ENCODE measurements at places on chromosomes 6 and 20.
A peak's percentile ranks its signal among the peaks of the same experiment; 100 is the strongest.

DNA sequence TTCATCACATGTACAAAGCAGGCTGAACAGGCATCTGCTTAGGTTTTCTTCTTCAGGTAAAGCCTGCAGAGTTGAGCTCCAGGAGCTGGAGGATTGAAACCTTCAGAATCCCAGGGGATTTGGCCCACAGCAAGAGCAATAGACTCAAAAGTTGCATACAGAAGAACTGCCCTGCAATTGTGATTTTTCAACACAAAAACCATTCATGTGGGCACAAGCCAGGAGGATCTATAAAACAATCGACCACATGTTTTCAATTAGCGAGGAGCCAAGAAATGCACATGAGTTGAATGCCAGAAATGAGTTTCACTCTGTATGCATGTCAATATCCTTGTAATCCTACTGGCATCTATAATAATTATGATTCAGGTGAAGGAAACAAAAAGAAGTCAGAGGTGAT, 576.4 kb downstream of the HDGFL1 start:
- no peak for DNase-seq

GRCh38 chr6:150601439-150601838, 1.8 kb downstream of the PLEKHG1 start:
- DNase-seq, result no peak

- peak; percentile 63 for DNase-seq
Measured at GRCh38 chr6:167350731-167351655, 26.1 kb downstream of the TTLL2 start.

DNA sequence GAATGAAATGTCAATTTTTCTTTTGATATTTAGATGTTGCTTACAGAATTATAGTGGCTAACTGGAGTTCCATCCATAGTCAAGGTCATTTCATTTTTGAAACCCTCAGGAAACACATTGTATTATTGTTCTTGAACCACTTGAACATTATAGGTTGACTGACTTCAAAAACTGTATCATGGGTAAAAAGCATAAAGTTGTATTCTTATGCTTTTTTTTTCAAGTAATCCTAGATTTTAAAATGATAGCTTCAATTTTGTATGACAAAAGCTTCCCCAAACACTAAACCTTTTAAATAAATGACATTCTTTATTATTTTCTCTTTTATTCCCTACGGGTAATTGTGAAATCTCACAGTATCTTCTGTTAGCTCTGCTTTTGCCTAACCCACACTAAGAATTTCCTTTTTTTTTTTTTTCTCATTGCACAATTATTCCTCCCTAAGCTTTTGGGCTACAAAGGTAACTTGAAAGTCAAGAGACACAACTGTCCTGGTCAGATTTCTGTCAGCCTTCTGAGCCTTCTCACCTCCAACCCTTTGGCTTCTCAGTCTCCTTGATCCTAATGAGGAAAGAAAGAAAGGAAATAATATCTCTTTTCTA, 36.9 kb upstream of the LAMA4 start:
- DNase-seq, result no peak

DNA sequence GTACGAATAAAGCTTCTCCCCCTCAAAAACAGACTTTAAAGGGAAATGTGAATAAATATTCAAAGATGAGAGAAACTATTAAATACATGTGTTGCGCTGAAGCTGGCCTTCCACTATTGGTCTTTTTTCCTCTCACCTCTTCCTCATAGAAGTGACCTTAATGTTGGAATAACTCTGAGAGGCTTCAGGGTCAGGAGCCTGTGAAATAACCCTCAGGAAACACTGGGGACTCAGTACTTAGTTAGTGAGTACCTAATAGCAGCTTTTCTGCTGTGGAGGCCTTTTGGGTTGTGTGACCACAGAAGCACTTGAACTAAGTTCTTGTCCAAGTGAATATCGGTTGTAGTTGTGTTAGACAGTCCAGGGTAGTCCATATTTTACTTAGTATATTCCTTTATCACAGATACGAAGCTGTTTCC, 799 bp upstream of the SHPRH start:
- DNase-seq, result peak; percentile 28

GRCh38 chr6:33768644-33769120, 20.2 kb downstream of the LEMD2 start:
- peak; percentile 78 for DNase-seq

DNA sequence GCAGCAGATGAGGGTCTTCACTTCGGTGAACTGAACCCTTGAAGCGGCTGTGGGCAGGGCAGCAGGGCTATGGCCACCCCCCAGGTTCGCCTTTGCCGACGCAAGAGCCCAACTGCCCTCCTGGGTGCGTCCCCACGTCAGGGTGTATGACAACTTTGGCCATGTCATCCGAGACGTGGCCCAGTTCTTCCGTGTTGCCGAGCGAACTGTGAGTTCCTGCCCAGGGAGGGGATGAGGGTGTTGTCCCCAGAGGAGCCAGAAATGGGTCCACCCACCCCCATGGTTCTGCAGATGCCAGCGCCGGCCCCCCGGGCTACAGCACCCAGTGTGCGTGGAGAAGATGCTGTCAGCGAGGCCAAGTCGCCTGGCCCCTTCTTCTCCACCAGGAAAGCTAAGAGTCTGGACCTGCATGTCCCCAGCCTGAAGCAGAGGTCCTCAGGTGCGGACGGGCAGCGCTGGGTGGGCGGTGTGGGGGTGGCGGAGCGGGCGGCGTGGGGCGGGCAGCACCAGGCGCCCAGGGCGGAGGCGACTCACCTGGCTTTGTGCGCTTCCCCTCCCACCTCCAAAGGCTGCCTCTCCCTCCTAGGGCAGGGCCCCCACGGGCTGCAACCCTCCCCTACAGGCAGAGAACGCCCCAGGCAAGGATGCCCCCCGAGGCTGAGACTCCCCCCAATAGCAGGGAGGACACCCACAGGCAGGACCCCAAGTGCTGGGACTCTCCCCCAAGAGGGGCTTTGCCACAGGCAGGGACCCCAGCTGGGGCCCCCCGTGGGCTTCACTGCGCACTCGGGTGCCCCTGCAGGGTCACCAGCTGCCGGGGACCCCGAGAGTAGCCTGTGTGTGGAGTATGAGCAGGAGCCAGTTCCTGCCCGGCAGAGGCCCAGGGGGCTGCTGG, 6.2 kb upstream of the TNFRSF6B start:
- no peak for DNase-seq

DNA sequence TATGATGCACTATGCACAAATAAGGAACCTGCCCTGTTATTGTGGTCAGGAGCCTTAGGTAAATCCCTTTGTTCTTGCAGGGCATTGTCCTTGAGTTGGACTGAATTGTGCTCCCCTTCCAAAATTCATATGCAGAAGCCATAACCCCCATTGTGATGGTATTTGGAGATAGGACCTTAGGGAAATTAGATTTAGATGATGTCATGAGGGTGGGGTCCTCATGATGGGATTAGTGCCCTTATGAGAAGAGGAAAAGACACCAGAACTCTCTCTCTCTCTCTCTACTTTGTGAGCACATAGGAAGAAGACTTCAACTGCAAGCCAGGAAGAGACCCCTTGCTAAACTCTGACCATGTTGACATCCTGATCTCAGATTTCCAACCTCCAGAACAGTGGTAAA, 268.0 kb downstream of the LRFN2 start:
- no peak for DNase-seq

DNA sequence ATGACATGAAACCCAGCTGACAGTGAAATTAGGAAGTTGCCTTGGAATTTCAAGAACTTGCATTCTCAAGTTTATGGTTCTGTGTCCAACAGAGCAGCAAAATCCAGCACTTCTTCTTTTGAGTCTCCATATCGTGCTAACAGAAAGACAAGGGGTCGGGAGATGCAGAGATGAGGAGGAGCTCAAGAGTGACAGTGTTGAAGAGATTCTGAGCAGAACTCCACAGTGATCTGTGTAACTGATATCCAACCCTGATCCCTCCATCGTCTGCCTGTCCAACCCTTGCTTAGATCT, 21.2 kb upstream of the BTN1A1 start:
- DNase-seq, result no peak

DNA sequence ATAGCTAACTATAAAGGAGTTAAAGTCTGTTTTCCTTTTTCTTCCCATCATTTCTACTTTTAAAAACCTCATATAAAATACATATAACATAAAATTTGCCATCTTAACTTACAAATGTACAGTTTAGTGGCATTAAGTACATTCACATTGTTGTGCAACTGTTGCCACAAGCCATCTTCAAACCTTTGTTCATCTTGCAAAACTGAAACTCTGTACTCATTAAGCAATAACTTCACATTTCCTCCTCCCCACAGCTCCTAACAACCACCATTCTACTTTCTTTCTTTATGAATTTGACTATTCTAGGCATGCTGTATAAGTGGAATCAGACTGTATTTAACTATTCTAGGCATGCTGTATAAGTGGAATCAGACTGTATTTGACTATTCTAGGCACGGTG, 4.5 kb downstream of the CCDC170 start:
- no peak for DNase-seq

DNA sequence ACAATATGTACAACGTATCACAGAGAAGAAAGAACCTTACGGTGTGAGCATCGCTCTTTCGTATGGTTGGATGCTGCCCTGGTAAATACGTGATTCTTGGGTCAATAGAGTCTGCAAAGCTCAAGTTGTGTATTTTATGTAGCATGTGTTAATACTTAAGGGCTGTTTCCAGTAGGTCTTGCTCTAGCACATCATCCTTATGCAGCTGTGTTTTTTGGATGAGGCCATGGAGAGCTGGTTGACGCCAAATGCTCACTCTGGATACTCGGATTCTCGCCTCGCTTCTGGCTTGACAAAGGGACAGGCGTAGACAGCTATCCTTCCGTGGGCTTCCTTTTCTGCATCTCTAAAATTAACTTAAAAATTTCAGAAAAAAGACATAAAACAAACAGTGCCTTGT, 38.9 kb downstream of the SNRNP48 start:
- no peak for DNase-seq

DNA sequence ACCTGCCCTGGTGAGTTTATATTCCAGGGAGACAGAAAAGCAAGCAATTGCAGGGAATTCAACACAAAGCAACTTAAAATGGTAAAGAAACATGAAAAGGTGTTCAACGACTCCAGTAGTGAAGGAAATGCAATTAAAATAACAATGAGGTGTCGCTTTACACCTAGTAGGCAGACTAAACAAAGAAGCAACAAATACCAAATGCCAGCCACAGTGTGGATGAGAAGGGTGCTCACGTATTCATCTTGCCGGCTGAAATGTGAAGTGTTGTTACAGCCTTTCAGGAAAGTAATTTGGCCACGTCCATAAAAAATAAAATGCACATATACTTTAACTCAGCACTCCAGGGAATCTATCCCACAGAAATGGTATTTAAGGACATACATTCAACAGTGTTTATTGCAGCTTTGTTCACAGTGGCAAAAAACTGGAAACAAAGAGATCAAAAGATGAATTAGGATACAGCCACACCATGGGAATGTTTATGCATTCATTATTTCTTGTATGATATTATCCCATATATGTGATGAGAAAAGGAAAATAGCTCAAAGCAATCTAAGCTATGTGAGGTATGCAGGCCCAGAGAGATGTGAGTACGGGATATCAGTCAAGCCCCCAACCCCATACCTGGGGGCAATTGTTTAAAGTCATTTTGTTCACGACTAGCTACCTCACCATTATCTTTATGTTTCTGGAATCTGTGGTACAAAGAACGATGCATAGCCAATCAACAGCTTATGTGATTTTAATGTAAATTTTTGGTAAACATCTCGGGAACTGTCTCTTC, 266.0 kb upstream of the SOX4 start:
- no peak for DNase-seq

DNA sequence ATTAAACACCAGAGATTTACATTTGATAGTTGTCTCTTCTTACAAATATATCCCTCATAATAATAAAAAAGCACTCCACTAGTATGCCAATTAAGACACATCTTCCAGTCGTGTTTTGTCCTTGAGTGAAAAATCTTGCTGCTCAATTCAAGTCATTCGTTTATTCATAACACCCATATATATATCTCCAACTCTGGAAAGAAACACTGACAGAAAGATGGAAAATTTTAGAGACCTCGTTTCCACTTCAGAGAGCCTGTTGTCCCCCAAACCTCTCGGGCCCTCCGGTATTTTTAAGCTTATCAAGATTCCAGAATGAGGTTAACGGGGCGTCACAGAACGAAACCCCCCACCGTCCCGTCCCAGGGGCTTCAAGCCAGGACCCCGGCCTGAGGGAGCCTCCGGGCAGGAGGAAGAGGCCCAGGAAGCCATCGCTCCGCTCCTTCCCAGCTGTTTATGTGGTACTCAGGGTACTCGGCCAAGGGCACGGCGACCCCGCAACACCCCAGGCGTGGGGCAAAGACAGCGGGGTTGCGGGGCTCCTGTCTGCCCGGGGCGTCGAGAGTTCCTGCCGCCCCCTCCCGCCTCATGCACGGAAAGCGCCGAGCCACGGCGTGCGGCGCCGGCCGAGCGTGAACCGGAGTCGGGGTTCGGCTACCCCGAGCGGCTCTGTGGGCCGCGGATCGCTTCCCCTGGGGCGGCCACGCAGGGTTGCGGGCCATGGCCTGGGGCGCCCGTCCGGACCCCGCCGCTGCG, 623 bp upstream of the SNX9 start:
- peak; percentile 88 for DNase-seq

DNA sequence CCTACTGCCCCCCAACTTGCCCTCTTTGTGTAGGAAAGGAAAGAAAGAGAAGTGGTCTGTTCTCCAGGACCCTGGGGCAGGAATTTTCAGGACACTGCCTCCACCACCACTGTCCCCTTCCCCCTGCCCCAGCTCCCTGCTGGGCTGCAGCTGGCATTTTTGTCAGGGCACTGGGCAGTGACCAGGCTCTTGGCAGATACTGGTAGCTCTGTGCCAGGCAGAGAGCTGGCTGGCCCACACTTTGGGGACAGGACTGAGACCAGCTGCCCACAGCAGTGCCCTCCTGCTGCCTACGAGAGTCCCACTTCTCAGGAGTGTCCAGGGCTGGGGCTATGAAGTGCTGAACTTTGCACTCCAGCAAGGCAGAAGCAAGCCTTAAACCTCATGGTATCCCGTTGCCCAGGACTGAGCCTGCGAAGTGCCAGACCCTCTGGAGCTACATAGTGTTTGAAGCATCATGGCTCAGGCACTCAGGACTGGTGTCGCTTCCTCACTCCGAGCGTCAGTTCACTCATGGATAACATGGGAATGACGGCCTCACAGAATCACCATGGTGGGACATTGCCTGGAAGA, 19.3 kb downstream of the SLC13A3 start:
- DNase-seq, result no peak

GRCh38 chr6:150835620-150836019, 29.9 kb upstream of the MTHFD1L start:
- DNase-seq, result no peak

GRCh38 chr6:33684428-33684896, 27.0 kb downstream of the UQCC2 start:
- no peak for DNase-seq

DNA sequence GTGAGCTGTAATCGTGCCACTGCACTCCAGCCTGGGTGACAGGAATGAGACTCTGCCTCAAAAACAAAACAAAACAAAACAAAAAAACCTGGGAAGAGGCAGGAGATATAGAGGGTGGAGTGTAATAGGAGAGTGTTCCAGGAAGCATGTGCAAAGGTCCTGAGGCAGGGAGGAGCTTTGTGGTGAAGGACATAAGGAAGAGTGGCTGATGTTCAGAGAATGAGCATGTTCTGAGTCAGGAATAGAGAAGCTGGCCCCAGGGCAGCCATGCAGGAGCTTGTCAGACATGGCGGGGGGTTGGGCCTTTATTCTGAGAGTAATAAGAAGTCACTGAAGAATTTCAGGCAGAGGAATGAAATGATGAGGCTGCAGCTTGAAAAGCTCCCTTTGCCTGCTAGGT, 337.0 kb downstream of the CDH26 start:
- DNase-seq, result no peak

- DNase-seq, result no peak
Measured at GRCh38 chr6:121438869-121439268, 3.4 kb downstream of the GJA1 start.

- DNase-seq, result no peak
Measured at GRCh38 chr20:33277471-33278441, 5.3 kb upstream of the BPIFB1 start.

- no peak for DNase-seq
Measured at GRCh38 chr6:108166664-108167448, 1.0 kb downstream of the NR2E1 start.

All from erythroblast (primary cell).